ENCODE measurements at places on chromosomes 5 and 9.

DNA sequence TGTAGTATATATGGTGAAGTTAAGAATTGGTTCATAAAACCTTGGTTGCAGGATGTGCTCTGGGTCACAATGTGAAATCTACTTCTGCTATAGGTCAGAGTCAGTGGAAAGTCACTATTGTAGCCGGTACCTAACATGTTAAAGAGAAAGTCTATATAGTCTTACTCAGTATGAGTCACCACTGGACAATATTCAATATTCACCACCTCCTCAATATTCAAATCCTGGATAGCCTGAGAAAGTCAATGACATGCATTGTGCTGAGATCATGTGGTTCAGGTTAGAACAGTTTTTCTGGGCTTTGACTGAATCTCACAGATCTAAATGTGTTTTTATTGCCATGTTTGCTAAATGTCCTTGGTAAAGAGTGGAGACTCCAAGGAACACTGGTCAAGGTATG, 108.8 kb downstream of the HMHB1 start:
- DNase-seq = no peak

DNA sequence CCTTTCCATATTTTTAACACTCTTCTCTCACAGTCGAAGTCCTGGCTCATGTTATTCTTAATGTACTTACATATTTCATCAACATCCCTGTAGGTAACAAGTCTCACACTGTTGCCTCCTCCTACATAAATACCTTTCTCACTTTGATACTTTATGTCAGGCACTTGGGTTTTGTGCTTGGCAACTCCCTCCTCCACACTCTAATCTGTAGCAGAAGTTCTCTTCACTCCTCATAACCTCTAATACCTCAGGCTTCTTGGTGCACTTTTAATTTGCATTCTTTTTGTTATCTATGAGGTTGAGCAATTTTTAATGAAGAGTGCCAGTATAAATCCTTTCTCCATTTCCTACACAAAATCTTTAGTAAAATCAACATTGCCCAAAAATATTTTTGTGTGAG, 24.1 kb upstream of the ARRDC3 start:
- no peak for DNase-seq

DNA sequence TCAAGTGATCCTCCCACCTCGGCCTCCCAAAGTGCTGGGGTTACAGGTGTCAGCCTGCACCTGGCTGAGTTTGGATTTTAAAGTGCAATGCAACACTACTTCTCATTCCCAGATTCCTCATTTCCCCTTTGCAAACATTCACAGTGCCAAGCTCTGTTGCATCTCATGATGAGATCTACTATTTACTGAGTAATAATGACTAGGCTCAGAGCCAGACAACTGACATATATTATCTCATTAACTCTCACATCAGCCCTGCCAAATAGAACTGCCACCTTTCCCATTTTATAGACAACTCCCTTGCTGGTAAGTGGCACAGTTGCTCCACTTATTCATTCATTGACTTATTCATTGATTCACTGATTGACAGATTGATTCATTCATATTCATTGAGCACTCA, 7.0 kb downstream of the PDE6A start:
- no peak for DNase-seq

- no peak for DNase-seq
Measured at GRCh38 chr5:87258507-87258906, 9.2 kb upstream of the RASA1 start.

GRCh38 chr5:157283434-157283833, 17.5 kb downstream of the CYFIP2 start:
- no peak for DNase-seq

GRCh38 chr9:14056316-14056861, 257.6 kb downstream of the NFIB start:
- DNase-seq = no peak

DNA sequence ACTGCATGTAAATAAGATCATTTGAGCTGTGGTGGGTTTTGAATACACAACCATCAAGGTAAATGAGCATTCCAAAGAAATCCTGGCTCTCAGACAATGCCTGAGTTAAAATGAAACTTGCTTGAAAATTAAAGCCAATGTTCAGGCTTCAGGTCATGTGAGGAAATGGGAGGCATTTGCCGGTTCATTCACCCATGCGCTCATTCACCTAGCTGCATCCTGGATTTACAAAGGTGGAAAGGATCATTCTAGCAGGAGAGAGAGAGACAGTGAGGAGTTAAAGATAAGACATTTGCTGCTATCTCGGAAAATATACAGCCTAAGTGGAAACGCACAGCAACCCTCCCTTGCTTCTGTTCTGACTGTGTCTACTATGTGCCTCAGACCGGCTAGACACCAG, 143.8 kb upstream of the KLF4 start:
- DNase-seq = no peak

DNA sequence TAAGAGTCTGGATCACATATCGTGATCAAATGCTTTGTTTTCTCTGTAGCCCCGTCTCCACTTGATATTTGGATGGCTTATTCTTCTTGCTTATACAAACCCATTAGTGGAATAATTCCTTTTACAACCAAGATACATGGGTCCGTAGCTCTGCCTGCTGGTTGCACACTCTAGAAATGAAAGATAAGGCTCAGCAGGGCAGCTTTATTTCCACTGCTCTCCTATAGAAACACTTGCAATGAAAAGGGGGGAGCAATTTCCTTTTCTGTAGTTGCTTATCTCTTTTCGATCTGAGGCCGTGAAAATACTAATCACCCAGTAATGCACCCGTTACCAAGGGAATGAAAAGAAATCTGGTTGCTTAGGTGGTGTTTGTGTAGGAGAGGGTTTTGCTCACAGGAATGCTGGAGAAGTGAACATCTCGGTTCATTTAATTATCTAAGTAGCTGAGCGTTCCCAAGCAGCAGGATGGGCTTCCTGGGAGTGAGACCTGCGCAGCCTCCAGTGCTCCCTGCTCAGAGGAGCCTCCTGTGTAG, 131.7 kb downstream of the ADAMTS16 start:
- DNase-seq = no peak

DNA sequence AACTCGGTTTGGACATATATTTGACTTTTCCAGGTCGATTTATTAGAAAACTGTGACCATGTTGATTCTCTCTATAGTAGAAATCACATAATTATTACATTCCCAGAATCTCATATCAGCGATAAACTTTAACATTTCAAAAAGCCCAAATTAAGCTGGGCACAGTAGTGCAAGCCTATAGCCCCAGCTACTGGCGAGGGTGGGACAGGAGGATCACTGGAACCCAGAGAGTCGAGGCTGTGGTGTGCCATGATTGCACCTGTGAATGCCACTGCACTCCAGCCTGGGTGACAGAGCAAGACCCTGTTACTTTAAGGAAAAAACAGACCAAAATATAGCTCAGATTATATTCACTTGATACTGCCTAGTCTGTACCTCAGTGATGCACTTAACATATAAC, 128.9 kb downstream of the CPLANE1 start:
- no peak for DNase-seq

DNA sequence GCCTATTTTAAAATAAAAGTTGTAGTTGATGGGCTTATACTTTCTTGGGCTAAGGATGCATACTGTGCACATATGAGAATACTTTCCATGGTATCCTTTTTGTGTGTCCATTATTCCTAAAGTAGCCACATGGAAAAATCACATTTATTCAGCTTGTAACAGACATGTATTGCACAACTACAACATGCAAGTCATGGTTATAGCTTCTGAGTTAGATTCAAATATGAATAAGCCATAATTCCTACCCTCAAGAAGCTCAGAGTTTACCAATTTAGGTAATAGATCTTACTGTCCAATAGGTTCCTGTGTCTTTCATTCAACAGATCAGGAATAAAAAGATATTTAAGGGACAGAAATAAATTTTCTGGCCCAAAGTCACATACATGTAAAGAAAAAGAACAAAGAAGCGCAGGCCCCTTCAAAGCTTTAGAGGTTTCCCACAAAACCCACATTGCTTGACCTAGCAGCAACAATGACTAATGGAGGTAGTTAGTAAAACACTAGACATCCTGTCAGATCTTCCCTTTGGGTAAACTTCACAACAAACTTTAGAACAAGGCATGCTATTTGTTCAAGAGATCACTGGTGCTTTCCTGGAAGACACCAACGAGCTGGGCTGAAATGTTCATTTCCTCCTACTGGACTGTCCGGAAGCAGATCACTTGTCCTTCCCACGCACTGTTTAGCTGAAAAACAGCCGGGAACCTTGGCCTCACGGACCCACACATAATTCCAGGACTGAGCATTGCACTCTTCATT, 78.4 kb upstream of the ITGA1 start:
- no peak for DNase-seq

GRCh38 chr9:130663977-130664250, 480 bp upstream of the PRDM12 start:
- DNase-seq = no peak

DNA sequence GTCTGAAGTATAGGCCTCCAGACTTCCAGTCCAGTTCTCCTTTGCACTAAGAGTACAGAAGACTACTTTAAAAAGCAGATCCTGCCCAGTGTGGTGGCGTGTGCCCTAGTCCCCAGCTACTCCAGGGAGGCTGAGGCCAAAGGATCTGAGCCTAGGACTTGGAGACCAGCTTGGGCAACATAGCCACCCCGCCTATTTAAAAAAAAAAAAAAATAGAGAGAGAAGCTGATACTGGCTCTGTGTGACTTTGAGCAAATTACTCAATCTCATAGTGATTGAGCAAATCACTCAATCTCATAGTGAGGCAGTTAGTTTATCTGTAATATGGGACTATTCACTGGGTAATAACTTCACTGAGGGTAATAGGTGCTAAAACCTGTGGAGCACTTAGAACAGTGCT, 43.6 kb upstream of the KDM4C start:
- no peak for DNase-seq

GRCh38 chr5:161546095-161546469, 443 bp downstream of the GABRB2 start:
- no peak for DNase-seq

DNA sequence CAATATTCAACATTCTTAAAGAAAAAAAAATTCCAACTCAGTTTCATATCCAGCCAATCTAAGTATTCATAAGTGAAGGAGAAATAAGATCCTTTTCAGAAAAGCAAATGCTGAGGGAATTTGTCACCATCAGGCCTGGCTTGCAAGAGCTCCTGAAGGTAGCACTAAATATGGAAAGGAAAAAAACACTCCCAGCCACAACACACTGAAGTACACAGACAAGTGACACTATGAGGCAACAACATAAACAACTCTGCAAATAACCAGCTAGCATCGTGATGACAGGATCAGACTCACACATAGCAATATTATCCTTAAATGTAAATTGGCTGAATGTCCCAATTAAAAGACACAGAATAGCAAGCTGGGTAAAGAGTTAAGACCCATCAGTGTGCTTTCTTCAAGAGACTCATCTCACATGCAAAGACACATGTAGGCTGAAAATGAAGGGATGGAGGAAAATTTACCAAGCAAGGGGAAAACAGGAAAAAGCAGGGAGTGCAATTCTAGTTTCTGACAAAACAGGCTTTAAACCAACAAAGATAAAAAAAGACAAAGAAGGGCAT, 33.1 kb downstream of the ANKRD33B start:
- DNase-seq = no peak

GRCh38 chr9:16309469-16310271, 560.8 kb downstream of the BNC2 start:
- DNase-seq = no peak

DNA sequence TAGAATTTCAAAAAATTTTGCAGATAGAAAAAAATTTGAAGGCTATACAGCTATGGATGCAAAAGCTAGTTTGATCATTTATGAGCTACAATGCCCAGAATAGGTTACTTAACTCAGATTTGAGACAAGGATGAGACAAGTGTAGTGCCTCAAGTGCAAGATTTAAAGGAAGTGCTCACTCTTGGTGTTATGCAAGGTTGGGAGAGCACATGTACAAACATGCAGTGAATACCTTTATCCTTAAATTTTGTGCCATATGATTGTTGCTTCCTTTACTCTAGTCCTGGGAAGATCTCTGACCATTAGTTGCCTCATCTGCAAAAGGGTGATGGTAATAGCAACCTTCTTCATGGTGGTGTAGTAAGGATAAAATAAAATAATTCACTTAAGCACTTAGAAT, 31.7 kb upstream of the PPP2R2B start:
- DNase-seq = no peak

GRCh38 chr9:115189686-115190085, 71.7 kb upstream of the TNC start:
- DNase-seq = no peak

DNA sequence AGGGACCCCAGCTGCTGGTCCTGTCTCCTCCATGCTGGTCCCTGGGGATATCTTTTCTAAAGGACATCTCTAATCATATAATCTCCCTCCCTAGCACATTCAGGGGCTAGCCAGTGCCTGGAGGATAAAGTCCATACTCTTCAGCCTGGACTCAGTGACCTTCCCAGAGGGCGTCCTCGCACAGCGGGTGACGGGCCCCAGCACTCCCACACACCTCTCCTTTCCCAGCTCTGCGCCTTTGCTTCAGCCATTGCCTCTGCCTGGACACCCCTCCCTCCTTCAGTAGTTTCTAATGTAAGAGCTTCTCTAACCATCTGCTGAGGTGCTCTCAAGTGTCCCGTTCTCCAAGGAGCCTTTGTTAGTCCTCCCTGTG, 15.2 kb upstream of the TNIP1 start:
- DNase-seq = no peak

DNA sequence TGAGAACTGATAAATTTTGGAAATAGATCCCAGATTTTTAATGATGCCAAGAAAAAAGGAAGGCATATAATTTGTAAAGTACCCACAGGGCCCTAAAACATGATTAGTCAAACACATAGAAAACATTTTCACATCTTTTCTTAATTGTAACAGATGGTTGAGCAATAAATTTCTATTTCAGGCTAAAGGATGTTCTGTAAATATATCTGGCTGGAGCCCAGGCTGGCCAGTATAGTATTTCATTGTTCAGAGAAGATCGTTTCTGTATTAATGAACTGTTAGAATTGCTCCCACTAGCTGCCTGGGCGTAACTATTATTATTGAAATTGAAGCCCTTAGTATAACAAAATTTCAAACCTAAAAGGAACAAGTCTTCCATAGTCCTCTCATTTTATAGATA, 105.3 kb upstream of the SMC2 start:
- DNase-seq = no peak

DNA sequence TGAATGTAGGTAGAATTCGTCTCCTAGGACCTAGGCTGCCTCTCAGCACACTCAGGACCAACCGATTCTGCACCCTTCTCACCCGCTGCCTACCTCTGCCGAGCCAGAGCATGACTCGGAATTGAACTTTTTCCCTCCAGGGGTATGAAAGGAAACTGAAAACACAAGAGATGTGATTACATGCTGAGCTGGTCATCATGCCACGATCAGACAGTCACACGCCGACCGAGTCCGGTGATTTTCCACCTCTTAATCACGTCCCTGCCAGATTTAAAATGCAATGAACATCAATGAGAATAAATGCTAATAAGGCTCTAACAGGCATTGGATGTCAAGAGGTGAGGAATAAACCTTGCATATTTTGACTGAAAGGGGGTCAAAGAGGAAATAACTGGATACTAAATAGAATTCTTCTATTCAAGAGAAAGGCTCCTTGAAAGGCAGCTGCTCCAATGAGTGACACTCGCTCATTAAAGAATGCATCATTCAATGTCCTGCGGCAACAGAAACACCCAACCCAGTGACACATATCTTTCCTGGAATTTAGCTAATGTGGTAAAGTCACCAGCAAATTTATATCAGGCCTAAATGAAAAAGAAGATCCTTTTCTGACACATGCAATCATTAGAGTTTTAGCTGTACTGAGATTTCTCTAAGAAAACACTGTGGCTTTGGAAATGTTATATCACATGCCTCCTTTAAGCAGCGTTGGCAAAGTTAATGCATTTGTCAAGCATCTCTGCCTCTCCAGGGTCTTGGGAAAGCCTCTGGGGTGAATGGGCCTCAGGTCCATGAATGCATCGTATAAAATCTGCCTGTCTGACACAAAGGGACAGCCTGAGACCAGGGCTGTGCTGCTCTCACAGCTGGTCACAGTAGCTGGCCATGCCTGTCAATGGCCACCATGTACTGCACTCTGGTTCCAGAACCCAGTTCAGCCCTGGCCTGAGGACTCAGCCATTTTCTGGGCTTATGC, 128.7 kb downstream of the SPOCK1 start:
- no peak for DNase-seq
